ENCODE measurements at places on chromosomes 12 and 14.

- DNase-seq, result no peak
Measured at GRCh38 chr14:68292441-68293215, 473.0 kb downstream of the RAD51B start.

DNA sequence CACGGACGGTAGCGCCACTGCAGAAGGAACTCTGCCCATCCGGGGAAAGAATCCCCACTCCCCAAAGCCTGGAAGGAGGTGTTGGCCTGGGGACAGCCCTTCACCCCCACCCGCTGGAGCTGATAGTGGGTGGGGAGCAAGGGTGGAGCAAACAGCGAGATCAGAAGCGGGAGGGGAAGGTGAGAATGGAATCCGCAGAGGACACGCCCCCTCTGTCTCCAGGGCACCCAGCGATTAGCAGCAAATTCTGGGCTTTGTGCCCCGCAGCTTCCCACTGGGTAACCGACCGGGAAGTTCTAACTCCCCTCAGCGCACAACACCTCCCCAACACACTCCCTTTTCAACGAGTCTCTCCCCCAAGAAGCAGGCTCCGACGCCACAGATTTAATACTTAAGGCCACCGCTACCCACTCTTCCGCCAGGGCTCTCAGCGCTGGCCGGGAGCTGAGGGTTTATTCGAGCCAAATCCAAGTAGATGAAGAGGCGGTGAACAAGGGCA is 1.4 kb downstream of the SLC25A29 start:
- DNase-seq, result no peak

DNA sequence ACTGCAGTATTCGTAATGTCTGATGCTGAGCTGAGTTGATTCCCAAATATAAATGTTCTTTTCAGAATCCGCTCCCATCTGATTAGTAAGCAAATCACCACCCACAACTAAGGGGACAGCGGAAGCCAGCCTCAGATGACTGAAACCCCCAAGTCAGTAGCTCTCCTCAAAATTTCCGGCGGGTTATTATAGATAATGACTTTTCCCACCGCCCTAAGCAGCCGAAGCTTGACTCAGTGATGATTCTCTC is 469 bp upstream of the LRFN5 start:
- no peak for DNase-seq

GRCh38 chr12:29082522-29082921 is 66.6 kb upstream of the FAR2 start:
- DNase-seq, result no peak

DNA sequence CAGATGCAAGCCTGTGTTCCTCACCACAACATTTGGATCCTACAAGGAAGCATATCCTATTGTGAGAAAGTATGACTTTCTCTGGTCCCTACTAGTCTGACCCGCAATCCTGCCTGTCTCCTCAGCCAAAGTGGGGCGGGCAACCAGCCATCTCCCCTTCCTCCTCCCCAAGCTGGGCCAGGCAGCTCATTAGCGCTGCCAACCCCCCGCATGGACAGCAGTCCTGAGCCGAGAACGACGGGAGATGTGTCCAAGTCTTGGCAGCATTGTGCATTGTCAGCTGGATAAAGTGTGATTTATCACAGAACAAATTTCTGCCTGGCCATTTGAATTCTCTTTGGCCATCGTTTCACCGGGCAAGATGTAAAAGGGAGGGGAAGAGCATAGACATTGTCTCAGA is 139.4 kb downstream of the SLC15A4 start:
- no peak for DNase-seq

DNA sequence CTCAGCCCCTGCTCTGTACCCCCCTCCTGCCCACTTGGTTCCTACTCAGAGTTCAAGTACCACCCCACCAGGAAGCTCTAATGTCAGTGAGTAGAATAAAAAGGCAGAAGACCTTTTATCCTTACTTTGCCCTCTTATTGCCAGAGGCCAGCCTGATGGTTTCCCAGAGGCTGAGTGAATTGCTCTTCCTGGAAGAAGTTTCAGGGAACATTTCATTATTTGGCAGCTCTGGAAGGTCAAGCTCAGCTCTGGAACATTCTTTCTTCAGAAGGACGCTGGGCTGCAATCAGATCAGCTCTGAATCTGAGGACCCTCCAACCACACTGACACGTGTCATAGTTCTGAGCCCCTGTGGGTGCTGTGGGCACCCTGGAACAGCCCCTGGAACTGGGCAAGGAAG is 188.9 kb downstream of the ETV6 start:
- no peak for DNase-seq

DNA sequence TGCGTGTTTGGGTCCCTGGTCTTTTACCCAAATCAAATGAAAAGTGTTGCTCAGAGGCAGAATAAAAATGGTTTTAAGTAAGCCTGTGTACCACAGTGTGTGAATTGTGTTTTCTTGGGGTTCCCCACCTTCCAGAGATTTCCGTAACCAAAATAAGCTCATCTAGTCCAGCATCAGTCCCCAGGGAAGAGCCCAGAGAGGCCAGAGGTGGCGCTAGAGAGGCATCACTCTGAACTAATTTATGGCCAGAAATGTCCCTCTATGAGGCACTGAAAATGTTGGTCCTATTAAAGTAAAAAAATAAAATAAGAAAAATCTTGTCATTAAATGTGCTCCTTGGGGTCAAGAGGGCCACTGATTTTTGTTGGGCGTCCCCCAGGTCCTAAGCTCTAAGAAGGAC is 24.9 kb upstream of the PRKAB1 start:
- DNase-seq, result no peak

DNA sequence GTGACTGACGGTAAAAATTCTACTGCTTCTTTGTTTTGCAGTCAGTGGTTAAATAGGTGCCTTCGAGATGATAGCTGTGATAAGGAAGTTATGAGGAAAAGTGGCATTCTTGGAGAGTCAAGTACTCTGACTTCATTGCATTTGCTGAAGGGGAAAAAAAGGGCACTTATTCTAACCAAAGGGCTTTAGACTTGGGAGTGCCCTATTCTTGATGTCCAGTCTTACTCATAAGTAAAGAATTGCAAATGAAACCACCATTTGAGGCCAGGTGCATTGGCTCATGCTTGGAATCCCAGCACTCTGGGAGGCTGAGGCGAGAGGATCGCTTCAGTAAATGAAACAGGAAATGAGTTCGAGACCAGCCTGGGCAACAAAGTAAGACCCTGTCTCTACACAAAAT is 40.3 kb downstream of the BRAP start:
- no peak for DNase-seq

GRCh38 chr14:61797309-61797708 is 35.1 kb downstream of the SNAPC1 start:
- no peak for DNase-seq

- DNase-seq, result no peak
Measured at GRCh38 chr14:67971627-67972625, 152.3 kb downstream of the RAD51B start.

DNA sequence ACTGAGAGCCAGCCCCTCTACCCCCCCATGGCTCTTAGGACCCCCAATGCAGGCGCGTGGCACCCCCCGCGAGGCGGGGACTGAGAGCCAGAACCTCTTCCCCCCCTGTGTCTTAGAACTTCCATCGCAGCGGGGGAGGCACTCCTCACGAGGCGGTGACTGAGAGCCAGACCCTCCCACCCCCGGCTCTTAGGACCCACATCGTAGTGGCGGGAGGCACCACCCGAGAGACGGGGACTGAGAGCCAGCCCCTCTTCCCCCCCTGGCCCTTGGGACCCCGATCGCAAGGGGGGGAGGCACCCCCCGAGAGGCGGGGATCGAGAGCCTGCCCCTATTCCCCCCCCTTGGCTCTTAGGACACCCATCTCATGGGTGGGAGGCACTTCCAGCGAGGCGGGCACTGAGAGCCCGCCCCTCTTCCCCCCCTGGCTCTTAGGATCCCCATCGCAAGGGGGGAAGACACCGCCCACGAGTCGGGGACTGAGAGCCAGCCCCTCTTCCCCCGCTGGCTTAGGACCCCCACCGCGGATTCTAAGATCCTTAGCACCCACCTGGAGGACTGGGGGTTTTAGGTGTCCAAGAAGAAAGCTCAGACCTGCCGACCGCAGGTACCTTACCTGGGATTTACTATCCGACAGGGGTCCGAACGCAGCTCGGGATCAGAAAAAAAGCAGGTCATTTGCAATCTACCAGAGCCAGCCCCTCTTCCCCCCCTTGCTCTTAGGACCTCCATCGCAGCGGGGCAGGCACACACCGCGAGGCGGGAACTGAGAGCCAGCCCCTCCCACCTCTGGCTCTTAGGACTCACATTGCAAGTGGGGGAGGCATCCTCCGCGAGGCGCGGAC is 44.9 kb downstream of the DDX11 start:
- peak; percentile 26 for DNase-seq

GRCh38 chr12:105729926-105730325 is 399.4 kb downstream of the C12orf75 start:
- DNase-seq, result no peak

- DNase-seq, result no peak
Measured at GRCh38 chr14:102754370-102755262, 22.6 kb upstream of the TRAF3 start.

- DNase-seq, result no peak
Measured at GRCh38 chr12:70180130-70180529, 63.1 kb upstream of the CNOT2 start.

GRCh38 chr12:57031138-57031725 is 14.9 kb upstream of the TAC3 start:
- DNase-seq, result no peak

- DNase-seq, result no peak
Measured at GRCh38 chr14:55545779-55546178, 34.2 kb upstream of the KTN1 start.

GRCh38 chr12:33587784-33588712 is 148.4 kb upstream of the SYT10 start:
- no peak for DNase-seq

GRCh38 chr14:39430762-39431415 is 1.3 kb downstream of the FBXO33 start:
- DNase-seq, result peak; percentile 9

DNA sequence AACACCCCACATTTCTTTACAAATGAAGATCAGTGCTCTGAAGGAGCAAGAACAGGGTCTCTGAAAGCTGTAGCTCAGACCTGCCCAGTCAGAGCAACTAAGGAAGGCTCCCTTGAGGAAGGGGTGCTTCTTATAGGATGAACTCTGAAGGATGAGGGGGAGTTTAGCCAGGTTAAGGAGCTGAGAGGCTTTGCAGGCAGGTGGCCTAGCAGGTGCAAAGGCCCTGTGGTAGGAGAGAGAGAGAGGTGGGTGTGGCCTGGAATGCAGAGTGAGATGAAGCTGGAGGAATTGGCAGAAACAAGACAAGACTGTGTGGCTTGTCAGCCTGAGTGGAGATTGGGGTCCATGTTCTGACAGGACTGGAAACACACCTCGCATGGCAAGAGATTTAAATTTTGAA is 20.5 kb upstream of the FAM222A start:
- no peak for DNase-seq

- peak; percentile 34 for DNase-seq
Measured at GRCh38 chr12:53300187-53300586, 692 bp downstream of the MYG1 start.

GRCh38 chr14:102221026-102221425 is 81.3 kb downstream of the WDR20 start:
- DNase-seq, result no peak

- no peak for DNase-seq
Measured at GRCh38 chr12:52612431-52613383, 5.7 kb downstream of the KRT73 start.

- DNase-seq, result peak; percentile 73
Measured at GRCh38 chr14:34043627-34044372, 92.9 kb upstream of the EGLN3 start.
